Activated CD8-positive, alpha-beta memory T cell treated with anti-CD3 and anti-CD28 coated beads, Interleukin-2, amount 10 ng/mL, durations not matched to agents 7 days and 5 days (primary cell): ENCODE measurements at places on chromosomes 4 and X.

DNA sequence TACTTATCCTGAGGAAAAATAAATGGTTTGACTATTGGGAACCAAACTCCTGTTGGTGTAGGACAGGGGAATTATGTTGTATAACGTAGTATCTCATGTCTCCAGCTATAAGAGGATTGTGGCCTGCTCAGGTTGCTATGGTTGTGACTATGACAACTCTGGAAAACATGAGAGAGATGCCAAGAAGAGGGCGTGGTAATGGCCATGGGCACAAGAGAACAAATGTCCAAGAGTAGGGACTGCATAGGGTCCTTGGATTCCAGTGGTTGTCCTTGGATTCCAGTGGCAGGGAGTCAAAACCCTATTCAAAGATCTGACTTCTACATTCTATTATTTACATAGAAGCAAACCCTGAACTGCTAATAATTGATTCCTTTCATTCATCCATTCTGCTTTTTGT, 6.8 kb upstream of the MOB1B start:
- no peak for DNase-seq

- no peak for DNase-seq
Observed at GRCh38 chr4:38821739-38822138, 17.1 kb upstream of the TLR1 start.

DNA sequence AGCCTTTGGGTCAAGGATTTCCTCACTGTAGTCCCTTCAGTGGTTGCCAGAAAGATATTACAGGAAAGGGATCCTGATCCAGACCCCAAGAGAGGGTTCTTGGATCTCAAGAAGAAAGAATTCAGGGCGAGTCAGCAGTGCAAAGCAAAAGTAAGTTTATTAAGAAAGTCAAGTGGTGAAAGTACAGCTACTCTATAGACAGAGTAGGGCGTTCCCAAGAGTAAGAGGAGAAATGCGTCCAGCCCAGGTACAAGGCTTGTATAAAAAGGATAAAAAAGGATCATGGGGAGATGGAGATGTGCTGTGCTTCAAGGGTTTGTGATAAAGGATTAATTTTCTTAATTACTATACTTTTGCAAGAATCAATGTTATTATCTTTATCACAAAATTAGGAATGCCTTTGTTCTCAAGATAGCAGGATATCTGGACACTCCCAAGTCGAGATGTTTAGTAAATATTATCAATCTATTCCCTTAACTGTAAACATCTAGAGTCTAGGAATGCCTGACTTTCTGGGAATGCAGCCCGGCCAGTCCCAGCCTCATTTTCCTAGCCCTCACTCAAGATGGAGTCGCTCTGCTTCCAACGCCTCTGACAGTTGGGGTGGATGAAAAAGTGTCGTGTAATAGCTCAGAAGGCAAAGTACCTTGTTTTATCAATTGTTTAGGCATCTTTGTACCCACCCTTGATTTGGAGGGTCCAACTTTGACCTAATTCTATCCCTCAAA, 360.7 kb downstream of the GPM6A start:
- DNase-seq: no peak

DNA sequence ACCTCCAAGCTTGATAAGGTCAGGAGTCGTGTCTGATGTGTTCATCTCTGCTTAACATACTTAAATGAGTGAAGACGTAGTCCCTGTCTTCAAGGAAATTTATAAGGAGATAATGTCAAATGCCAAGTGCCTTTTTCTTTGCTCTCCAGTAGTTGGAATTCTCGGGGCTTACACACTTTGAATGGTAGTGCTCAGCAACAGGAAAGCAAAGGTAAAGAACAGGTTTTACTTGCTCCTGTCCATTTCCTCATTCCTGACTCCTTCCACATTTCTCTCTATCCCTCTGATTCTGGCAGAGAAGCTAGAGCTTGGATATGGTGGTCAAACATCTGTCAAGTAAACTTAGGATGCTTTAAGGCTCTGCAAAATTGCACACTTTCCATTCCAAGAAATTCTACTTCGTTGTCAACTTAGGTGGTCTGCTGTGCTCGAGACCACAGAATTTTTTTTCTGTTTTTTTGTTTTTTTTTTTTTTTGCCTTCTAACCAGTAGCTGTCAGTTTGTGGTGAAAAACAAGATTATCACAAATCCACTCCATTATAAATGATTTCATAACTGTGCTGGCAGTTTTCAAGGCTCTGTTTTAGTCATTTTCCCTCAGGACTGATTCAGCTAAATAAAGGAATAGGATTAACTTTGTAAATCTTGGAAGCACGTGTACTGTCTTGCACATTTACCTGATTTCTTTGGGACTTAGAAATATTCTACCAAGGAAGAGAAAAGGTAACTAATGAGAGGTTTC, 180.8 kb upstream of the ANXA3 start:
- no peak for DNase-seq

DNA sequence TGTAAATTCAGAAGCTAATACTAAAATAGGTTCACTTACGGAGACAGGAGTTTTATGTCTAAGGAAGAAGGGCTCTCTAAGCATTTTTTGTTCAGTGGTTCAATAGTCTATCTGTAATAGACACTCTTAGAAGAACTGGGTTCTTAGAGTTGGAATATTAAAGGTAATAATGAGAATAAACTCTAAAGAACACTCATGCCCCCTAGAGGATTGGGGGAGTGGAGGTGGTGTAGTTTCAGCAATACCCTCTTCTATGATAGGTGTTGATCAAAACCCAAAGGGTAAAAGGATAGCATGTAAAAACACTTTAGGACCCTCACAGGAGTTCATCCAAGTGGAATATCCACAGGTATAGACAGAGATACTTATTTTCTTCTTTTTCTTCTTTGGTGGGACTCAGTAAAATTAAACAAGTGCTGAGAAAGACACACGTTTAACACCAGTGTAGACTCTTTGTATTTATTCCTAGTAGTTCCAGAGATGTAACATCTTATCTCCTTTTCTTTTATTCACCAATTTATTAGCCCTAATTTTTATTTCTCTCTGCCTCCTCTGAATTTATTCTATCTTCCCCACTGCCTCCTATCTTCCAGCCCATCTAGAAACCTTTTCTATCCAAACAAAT, 25.7 kb upstream of the MND1 start:
- DNase-seq: no peak

GRCh38 chr4:6224735-6225134, 24.4 kb upstream of the JAKMIP1 start:
- no peak for DNase-seq

DNA sequence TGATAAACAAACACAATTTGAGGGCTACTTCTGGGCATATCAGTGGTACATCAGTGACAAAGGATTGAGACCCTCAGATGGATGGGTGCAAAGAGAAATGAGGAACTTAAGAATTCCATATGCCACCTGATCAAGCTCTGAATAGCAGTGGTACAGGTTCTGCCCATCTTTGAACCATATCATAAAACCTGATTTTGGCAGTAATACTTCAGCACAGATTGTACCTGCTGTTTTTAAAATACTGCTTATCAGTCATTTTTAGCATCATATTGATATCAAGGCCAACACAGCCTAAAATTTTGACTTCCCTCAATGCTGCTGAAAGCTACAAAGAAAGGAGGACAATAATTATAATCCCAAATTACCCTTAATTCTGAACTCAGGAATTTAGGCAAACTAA, 41.5 kb downstream of the ANK2 start:
- DNase-seq: no peak

- DNase-seq: no peak
Observed at GRCh38 chrX:15855568-15856221, 1.1 kb upstream of the AP1S2 start.

DNA sequence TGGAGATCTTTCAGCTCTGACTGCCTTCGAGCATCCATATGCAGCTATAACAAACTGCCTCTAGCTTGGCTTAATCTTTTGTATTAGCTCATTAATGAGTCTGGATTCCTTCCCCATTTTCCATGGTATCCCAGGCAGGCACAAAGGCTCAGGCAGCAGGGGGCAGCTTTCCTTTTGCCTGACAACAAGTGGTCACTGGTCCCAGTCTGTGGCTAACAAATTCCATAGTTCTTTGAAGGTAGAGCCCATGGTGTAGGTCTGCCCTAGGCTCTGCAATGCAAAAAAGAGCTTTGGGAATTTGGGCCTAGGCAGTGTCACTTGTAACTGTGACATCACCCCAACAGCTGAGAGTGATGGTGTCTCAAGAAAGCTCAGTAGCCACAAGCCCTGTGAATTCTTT, 234.4 kb upstream of the GPC4 start:
- no peak for DNase-seq

GRCh38 chr4:95363966-95364365, 184.8 kb downstream of the UNC5C start:
- no peak for DNase-seq

- DNase-seq: no peak
Observed at GRCh38 chr4:126737899-126738526, 894.7 kb upstream of the INTU start.

DNA sequence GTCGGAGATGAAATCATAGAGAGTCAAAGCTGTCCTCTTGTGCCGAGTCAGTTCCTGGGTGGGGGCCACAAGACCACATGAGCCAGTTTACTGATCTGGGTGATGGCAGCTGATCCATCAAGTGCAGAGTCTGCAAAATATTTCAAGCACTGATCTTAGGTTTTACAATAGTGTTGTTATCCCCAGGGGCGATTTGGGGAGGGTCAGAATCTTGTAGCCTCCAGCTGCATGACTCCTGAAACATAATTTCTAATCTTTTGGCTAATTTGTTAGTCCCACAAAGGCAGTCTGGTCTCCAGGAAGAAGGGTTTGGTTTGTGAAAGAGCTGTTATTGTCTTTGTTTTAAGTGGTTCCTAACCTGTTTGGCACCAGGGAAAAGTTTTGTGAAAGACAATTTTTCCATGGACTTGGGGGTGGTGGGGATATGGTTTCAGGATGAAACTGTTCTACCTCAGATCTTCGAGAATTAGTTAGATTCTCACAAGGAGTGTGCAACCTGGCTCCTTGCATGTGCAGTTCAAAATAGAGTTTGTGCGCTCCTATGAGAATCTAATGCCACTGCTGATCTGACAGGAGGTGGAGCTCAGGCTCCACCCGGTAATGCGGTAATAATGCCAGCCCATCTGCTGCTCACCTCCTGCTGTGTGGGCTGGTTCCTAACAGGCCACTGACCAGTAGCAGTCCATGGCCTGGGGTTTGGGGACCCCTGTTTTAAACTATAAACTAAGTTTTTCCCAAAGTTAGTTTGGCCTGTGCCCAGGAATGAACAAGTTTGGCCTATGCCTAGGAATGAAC, 29.2 kb downstream of the METAP1 start:
- no peak for DNase-seq
